Fibroblast of mammary gland (primary cell): ENCODE measurements at places on chromosomes 2 and 18.

DNA sequence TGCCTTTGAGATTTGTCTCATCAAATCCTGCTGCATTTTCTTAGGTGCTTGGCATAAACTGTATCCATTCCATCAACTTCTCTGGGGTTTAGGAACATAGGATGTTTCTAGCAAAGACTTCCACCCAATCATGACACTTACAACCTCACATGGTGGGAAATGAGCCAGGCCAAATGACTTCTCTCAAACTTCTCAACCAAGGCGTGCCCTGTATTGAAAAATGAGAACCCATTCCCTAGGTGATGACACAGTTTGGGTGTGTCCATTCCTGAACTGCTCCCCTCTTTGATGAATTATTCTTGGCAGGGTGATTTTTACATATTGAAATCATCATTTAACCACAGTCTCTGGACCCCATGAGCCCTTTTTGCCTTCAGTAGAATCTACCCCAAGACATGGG lies 161.1 kb downstream of the EN1 start:
- peak; percentile 92 for DNase-seq

- DNase-seq, result no peak
Measured at GRCh38 chr2:69836316-69836715, 6.9 kb downstream of the GMCL1 start.

GRCh38 chr18:48785091-48785614 lies 165.6 kb downstream of the SMAD7 start:
- DNase-seq, result no peak

- peak; percentile 75 for DNase-seq
Measured at GRCh38 chr2:127479219-127479825, 47.0 kb downstream of the IWS1 start.

DNA sequence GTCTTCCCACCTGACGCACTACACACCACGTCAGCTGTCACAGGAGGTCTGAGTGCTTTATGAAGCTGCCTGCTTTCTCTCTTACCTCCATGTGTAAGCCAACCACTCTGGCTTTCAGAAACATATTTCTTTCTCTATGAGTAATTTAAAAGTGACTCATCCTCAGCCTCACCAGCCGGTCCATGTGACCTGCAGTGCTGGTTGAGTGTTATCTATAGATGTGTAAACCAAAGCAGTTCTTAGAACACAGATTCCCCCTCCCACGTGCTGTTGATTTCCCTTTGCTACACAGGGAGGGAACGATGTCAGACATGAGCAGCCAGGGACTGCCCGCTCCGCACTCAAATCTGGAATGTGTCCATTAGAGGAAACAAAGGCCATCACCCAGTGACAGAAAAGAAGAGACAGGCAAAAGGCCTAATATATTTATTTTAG lies 157.8 kb downstream of the BCL2 start:
- DNase-seq, result peak; percentile 94

- DNase-seq, result peak; percentile 45
Measured at GRCh38 chr18:8610459-8610851, 1.2 kb downstream of the RAB12 start.

DNA sequence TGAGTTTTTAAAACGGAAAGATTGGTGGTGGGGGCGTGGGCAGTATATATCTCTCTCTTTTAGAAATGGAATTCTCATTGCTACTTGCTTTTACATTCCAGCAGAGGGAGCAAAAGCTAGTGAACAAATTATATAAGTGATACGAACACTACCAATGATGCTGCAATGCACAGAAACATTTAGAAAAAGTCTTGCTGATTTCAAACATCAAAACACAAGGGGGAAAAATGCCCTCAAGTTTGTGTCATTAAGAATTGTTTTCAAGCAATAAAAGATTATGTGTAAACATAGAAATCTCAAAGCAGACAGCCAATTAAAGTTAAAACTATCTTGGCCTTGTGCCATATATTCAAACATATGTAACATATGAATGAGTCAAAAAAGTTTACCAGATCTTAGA lies 296.3 kb upstream of the KCNJ3 start:
- DNase-seq, result peak; percentile 38

DNA sequence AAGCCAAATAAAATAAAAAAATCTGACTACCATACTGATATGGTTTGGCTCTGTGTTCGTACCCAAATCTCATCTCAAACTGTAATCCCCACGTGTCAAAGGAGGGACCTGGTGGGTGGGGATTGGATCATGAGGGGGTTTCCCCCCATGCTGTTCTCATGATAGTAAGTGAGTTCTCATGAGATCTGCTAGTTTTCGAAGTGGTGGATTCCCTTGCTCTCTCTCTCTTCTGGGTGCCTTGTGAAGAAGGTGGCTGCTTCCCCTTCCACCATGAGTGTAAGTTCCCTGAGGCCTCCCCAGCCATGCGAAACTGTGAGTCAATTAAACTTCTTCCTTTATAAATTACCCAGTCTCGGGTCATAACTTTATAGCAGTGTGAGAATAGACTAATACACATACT lies 123.8 kb upstream of the WDSUB1 start:
- DNase-seq, result no peak

DNA sequence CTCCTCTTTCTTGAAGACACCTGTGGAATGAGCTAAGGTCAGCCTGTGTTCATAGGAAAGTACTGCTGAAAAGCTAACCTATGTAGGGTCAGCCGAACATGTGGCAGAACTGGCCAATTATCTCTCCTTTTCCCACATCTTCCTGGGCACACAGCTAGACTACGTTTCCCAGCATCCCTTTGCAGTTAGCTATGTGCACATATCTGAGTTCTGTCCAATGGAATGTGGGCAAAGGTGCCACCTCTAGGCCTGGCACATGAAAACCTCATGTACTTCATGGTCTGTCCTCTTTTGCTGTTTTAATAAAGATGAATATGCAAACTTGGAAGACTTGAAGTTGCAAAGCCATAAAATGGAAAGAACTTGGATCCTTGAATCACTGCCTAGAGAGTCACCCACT lies 352.6 kb downstream of the TNS1 start:
- no peak for DNase-seq
